ENCODE measurements at places on chromosomes 1 and 21.

DNA sequence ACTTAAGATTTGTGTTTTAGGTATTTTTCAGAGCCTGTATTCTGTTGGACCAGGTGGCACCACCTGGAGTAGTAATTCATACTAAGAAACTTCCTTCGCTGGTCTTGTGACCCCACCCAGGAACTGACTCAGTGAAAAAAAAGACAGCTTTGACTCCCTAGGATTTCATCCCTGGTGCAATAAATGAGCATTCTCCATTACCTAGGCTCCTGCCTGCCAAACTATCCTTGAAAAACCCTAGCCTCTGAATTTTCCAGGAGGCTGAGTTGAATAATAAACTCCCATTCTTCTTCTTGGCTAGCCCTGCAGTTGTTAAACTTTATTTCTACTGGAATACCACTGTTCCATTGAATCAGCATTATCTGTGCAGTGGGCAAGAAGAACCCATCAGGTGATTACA is 10.6 kb upstream of the RGS18 start:
- no peak for DNase-seq

DNA sequence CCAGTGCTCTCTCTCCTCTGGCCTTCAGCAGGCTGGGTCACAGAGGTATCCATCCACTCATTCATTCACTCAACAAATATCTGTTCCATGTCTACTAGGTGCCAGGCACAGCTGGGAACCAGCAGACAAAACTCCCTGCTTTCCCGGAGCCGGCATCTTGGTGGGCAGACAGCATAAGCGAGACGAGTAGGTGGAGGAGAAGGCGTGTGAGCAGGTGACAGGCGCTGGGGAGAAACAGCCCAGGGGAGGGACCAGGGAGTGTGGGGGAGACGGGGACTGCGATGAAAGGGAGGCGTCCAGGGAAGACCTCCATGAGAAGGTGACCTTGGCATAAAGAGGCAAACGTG is 11.0 kb upstream of the KCNAB2 start:
- no peak for DNase-seq

GRCh38 chr1:215958841-215959240 is 391.7 kb downstream of the KCTD3 start:
- no peak for DNase-seq

GRCh38 chr1:20725189-20726117 is 7.0 kb downstream of the SH2D5 start:
- DNase-seq: no peak

- peak; percentile 94 for DNase-seq
These were observed 244.3 kb downstream of the FGGY start for GRCh38 chr1:59541161-59541560.

- DNase-seq: no peak
These were observed 119.2 kb downstream of the ZNF644 start for GRCh38 chr1:90902672-90903071.

- no peak for DNase-seq
These were observed 34.5 kb upstream of the SYNC start for GRCh38 chr1:32736812-32737791.

GRCh38 chr1:246689409-246690008 is 34.7 kb upstream of the SCCPDH start:
- peak; percentile 85 for DNase-seq

GRCh38 chr1:177274687-177275211 is 104.0 kb downstream of the BRINP2 start:
- DNase-seq: peak; percentile 22

DNA sequence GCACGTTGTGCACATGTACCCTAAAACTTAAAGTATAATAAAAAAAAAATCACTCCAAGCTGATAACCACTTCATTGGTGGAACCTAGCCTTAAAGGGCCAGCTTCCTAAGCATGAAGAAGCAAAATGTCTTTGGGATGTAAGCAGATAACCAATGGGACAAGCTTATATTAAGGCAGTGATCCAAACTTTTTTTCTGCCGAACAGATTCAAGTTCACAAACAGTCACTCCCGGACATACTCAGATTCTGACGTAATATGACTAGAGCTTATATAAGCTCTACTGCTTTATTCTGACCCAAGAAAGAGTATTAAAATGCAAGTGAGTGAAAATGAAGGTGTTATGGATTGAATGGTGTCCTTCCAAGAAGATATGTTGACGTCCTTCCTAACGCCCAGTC is 44.9 kb upstream of the HIVEP3 start:
- no peak for DNase-seq

- DNase-seq: no peak
These were observed 1756.5 kb downstream of the NCAM2 start for GRCh38 chr21:22754746-22755145.

DNA sequence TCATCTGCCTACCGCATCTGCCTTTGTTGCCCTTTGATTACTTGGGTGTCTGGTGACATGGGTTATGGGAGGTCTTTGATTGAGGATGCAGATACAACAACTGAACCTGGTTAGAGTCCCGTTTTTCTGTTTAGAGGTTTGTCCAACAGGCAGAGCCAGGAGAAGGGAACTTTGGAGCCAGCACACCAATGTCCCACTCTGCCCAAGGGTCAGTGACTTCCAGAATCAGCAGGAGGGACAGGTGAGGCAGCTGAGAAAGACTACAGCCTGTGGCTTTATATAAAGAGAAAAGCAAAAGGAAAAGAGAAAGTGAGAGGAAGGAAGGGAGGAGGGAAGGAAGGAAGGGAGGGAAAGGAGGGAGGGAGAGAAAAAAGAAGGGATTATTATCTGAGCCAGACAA is 101.5 kb upstream of the ZNF644 start:
- no peak for DNase-seq

- no peak for DNase-seq
These were observed 15.7 kb downstream of the TCEA3 start for GRCh38 chr1:23408797-23409290.

- DNase-seq: no peak
These were observed 174.1 kb downstream of the FOXD2 start for GRCh38 chr1:47611992-47612391.

DNA sequence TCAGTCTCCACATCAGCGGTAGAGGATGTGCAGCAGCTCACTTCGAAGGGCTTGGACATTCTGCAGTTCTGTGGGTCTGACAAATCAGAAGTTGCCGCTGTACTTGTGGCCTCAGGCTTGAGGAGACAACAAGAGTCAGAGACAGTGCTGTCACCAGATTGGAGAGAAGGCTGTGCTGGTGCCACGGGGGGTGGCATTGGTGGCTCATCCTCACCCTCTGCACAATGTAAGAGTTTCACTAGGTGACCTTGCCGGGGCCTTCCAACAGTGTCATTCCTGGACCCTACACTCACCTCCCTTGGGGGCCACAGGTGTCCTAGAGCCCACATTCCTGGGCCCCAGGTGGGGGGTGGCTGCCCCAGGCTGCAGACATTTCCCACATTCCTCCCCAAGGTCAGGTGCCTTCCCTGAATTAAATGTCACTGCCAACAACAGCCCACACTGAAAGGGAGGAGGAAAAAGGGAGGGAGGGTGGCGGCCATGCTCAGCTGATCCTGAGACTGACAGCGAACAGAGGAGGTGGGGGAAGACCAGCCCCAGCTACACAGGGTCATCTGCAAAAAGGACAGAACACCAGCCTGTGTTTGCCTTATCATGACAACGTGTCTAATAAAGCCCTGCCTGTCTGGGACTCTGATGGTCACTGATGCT is 46.4 kb downstream of the TMCC2 start:
- DNase-seq: no peak

- no peak for DNase-seq
These were observed 240.2 kb downstream of the AJAP1 start for GRCh38 chr1:4894566-4894965.

- no peak for DNase-seq
These were observed 76.5 kb downstream of the GALNT2 start for GRCh38 chr1:230143534-230143933.

GRCh38 chr21:44687671-44688070 is 5.7 kb upstream of the KRTAP12-1 start:
- no peak for DNase-seq

- DNase-seq: no peak
These were observed 2.0 kb downstream of the KCNJ15 start for GRCh38 chr21:38258521-38259485.

DNA sequence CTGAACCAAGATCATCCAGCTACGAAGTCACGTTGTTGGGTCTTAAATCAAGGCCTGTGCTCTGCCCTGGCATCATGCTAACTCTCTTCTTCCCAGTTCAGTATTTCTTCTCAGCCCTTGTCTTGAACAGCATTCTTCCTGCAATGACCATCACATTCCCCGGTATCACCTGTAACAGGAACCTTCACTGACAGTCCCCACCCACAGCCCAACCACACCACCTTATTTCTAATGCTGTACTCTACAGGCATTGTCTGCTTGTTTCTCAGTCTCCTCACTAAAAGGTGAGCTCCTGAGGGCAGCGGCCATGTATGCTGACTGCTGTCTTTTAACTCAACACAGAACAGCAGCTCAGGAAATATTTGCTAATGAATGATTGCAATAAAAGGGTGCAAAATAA is 54.0 kb downstream of the DAB1 start:
- no peak for DNase-seq

- DNase-seq: no peak
These were observed 13.0 kb downstream of the CAPN8 start for GRCh38 chr1:223652436-223652941.

DNA sequence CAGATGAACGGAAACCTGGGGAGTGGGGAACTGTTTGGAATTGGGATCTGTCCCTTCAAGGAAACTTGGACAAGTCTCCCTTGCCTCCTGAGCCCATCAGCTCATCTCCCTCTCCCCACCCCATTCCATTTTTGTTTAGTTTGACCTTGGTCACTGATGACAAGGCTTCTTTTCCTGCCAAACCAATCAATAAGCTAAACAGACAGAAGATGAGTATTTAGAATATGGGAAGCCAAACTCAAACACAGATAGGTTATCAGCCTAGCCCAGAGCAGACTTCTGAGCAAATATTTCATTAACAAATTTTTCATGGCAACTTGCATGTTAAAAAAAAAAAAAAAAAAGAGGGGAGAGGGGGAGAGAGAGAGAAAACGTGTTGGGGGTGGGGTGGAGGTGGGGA is 337.2 kb upstream of the PROX1 start:
- no peak for DNase-seq

GRCh38 chr21:35963920-35964451 is 96.3 kb downstream of the SETD4 start:
- DNase-seq: peak; percentile 31

Data from NCI-H446 (cell line).